Activated T-helper 1 cell treated with Interleukin-2 at 50 U/mL for 16 hours (primary cell): ENCODE measurements at places on chromosomes 6 and 20.
A peak's percentile ranks its signal among the peaks of the same experiment; 100 is the strongest.

GRCh38 chr6:151493804-151494234, at the start of gene CCDC170:
CCDC170 (plus strand) TSS chr6:151494017; CDS start chr6:151494129, 112 bp downstream.
- no peak for DNase-seq

DNA sequence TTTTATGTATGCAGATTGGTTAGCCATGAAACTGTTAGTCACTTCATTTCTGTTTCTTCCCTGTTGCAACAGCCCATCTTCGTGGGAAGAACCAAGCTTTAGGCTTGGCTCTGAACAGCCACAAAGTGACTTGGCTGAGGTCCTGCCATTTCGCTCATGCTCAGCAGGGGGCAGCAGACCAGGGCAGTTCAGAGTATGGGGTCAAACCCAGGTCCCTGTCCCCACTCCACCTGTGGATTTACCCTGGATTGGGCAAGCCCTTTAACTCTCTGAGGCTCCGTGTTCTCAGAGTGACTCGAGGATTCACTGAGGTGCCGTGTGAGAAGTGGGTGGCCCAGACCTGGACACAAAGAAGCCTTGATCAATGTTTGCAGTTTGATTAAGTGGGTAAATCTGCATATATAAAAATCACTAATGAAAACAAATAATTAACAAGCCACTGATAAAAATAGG, 19.8 kb upstream of the MAP1LC3A start:
- DNase-seq: no peak

DNA sequence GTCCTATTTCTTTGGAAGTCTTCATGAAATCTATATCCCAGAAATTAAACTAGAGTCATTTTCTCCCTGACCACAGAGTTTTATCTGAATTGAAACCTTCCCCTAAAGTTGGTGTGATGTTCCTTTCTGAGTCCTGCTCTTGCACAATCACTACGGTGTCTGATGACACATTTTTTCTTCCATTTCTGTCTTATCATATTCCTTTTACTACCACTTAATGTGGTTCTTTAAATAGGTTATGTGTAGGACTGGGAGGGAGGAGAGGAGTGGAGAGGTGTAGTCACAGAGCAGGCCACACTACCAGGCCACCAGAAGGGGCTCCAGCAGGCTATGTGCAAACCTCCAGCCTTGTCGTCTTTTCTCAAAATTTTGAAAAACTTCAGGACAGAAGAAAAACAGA, 39.7 kb upstream of the ATXN1 start:
- DNase-seq: no peak

DNA sequence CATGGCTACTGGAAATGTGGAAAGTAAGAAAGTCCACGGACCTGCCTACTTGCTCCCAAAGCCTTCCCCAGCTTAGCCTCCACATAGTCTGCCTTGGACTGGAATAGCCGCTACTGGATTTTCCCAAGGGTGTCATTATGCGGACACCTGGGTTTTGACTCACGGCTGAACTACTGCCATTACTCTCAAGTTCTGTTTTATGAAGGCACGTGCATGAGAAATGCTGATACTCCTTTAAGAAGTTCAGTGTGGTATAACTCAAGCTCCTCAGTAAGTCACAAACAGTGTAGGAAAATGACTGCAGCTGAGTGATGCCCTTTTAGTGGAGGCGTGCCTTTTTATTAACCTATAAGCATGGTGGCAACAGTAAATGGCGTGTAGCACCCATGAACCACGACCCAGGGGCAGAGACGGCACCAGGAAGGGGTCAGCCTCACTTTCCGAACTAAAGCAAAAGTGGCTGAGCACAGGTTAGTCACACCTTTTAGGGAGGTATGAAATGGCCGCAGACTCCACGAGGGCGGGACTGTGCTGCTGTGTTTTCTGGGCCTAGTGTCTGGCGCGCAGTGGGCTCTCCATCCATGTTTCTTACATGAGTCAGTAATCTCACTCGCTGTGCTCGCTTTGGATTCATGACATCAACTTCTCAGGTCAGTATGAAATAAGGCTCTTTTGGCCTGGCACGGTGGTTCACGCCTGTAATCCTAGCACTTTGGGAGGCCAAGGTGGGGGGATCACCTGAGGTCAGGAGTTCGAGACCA, 23.9 kb downstream of the PSMG4 start:
- no peak for DNase-seq

DNA sequence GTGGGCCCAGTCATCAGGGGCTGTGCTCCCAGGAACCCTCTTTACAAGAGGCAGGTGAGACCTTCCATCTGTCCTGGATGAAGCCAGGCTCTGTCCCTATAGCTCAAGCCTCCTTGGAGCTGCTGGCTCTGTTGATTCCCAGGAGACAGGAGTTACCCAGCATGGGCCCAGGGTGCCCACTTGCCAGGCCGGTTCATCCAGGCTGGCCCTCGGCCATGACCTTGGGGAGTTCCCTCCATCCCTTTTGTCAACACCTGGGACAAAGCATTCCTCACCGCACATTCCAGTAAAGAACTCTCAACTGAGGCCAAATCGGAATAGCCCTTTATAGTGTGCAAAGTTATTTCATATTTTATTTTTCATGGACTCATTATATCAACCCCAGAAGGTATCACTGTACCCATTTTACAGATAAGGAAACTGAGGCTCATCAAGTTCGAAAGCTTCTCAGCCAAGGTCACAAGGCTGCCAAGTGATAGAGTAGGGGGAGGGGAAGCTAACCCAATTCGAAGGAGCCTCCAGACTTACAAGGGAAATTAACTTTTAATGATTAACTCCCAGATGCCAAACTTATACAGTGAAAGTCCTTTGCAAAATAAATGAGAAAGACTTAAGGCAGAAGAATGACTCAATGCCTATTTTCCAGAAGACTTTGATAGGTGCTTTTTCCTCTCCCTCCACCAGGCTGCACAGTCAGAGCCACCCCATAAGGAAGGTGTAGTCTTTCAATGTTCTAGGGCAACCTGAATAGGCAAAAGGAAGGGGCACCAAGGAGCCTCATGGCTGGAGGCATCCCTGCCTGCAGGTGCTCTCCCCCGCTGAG, 18.5 kb downstream of the SDC4 start:
- DNase-seq: no peak

DNA sequence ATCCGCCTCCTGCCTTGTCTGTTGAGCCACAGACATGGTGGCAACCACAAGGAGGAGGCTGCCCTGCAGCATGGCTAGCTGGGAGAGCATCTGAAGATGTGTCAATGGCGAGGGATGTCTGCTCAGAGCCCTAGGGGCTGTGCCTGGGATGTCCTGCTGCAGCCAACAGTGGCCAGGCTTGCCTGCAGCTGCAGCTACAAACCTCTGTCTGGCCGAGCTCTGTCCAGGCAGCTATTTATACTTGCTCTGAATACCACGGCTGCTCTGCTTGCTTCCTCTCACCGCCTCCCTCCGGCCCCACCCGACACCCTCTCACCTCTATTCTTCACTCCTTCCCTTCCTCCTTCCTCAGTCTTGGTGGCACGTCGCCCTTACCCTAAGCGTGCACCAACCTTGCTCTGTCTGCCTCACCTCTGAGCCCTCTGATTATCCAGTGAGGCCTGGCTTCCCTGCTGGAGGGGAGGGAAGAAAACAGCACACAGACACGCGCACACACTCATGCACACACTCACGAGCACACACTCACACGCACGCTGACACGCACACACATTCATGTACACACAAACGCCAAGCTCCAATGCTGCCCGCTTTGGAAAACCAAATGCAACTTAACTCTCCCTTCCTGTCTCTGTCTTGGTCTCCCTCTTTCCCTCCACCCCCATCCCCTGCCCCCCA, at the start of gene ANGPT4:
Gene ANGPT4, minus strand, starts transcription at position 210 of the 675 bp plus-strand sequence. Its CDS starts 120 bp downstream, at position 90.
- DNase-seq: no peak

DNA sequence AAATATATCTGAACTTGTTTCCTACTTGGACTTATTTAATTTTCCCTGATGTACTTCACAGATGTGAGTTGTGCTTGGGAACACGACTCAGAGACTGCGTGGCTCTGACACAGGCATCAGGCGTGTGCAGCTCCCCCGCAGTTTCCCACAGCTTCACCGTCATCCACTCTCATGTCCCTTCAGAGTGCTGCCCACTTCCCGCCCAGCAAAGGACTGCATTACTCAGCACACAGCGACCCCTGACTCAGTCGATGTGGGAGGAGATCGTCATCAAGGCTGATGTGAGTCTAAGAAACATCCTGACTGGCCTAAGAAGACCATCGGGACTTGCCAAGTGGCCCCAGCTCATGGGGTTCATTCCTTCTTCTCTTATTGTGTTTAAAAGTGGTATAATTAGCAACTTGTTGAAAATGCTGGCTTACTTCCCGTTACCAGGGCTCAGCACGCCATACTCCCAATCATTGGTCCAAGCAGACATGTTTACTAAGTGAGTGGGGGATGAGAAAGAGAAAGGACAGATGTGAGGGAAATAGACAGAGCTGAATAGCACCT, 539.4 kb upstream of the JARID2 start:
- no peak for DNase-seq

GRCh38 chr6:81988446-81988845, 236.0 kb upstream of the TENT5A start:
- DNase-seq: no peak

DNA sequence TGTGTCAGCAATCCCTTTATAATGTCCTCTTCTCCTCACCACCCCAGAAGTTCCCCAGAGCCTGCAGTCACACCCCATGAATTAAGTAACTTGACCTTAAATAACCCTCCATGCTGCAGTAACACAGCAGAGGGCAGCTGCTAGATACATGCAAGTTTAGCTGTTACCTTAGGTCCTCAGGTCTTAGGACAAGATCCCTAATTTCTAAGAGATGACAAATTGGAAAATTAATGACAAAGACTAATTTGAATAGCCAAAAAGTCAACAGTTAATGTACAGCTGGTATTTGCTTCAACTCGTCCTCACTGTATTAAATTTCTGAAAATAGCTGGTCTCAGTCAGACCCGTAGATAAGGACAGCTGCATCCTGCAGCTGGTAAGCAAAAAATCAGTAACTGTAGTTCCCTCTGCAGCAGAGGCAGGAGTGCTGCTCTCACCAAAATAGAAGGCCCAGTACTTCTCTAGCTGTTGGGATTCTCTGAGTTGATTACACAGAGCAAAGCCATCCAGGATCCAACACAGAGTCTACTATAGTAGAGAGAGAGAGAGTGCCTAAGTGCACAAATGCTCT, 62.4 kb downstream of the TNFRSF21 start:
- no peak for DNase-seq

GRCh38 chr6:166745801-166746668, 119.0 kb upstream of the RPS6KA2 start:
- DNase-seq: no peak

DNA sequence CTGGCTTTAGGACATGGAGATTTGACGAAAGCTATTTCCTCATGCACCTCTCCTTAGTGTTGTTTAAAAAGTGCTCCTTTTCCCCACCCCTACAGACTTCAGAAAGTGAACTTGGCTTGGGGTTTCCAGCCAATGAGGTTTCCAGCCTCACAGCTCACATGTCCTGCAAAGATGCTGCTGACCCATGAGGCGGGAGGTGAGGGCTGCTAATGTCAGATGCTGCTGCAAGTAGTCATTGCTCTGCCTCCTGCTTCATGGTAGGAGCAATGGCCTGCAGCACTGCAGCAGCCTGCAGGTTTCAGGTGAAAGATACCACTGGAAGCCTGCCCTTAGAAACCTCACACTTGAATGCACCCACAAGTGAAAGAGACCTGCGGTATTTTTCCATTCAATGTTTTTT, 112.8 kb downstream of the LAMP5 start:
- DNase-seq: no peak

GRCh38 chr6:32195652-32195901, 3.1 kb upstream of the GPSM3 start:
- peak; percentile 100 for DNase-seq

- no peak for DNase-seq
Observed at GRCh38 chr20:6430381-6430780, 307.6 kb upstream of the FERMT1 start.

DNA sequence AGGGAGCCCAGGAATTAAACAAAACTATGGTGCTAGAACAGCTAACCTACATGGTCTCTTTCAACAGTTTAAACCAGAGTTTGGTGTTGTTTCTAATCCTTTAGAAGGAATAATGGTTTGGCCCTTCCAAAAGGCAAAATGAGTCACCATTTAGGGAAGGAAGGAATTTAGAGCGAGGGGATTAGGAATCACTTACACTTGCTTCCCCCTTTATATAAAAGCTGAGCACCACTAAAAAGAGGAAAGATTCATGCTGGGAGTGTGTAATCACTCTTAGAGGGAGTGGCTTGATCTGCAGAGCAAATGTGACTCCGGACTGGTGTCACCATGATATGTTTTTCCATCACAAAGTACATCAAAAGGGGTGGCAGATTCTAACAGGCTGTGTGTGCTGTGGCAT, 63.6 kb downstream of the F13A1 start:
- no peak for DNase-seq

- no peak for DNase-seq
Observed at GRCh38 chr6:94341173-94341572, 921.8 kb upstream of the EPHA7 start.

- no peak for DNase-seq
Observed at GRCh38 chr6:2639896-2640295, 110.8 kb downstream of the MYLK4 start.

DNA sequence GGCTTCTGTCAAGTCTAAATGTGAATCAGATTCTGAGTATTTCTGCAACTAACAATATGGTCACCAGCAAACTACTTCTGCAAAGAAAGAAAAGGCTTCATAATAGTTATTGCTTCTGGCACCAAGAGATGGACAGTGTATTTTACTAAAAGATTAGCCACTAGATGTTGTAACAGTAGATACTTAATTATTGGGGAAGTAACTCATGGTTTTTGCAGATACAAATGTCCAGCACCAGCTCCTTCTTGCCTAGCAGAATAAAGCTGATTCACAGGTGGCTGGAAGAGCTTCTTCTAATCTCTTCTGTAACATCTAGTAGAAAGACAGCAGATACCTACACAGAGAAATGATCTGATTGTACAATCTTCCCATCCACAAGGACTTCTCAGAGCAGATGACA, 21.2 kb downstream of the ATXN1 start:
- DNase-seq: no peak

DNA sequence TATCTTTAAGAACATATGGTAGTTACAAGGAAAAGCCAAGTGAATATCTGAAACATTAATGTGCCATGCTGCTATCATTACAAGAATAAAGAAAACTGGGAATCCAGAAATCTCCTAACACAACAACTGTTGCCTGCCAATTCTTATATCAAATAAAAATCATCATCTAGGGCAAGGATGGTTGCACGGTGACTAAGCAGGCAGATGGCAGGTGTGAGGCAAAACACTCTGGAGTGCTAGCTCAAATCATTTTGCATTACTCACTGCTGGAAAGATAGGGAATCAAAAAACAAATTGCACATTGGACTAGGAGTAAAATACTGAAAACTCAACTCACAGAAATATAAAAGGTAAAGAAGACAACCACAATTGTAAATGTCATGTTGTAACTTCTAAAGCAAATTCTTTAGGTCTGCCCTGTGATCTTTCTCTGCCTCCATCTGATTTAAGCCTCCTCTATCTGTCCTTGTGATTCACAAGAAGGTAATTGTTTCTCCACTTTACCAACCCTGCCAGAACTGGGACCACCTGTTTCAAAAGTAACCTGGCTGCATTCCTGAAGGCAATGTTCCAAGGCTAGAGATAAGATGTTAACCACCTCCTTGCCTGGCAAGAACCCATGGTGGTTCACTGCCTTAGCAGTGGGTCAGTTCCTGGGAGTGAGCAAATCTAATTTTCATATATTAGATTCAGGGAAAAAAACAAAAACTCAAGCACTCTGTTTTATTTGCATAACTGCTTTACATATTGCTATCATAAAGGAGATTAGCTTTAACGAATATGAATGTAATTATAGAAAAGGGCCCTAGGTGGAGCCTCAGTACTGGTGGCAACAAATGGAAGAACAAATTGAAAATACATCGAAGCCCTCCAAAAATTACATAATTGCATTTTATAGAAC, 33.1 kb upstream of the LCA5 start:
- no peak for DNase-seq

GRCh38 chr20:58088105-58088504, 140.3 kb downstream of the ANKRD60 start:
- DNase-seq: no peak
